ENCODE measurements at places on chromosomes 7 and 10.

GRCh38 chr10:93344691-93345090 is 137.4 kb downstream of the MYOF start:
- DNase-seq, result no peak

DNA sequence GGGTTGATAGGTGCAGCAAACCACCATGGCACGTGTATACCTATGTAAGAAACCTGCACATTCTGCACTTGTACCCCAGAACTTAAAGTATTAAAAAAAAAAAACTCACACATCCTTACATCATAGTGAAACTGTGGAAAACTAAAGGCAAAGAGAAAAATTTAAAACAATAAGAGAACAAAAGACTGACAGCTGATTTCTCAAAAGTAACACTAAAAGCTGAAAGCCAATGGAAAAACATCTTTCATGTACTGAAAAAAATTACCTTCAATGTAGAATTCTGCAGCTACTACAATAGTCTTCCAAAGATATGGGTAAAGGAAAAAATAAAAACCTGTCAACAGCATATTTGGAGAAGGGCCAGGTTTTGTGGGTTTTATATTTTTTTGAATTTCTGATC is 729.1 kb upstream of the NRP1 start:
- DNase-seq, result no peak

- no peak for DNase-seq
These were observed 130.1 kb downstream of the COBL start for GRCh38 chr7:51186531-51186930.

DNA sequence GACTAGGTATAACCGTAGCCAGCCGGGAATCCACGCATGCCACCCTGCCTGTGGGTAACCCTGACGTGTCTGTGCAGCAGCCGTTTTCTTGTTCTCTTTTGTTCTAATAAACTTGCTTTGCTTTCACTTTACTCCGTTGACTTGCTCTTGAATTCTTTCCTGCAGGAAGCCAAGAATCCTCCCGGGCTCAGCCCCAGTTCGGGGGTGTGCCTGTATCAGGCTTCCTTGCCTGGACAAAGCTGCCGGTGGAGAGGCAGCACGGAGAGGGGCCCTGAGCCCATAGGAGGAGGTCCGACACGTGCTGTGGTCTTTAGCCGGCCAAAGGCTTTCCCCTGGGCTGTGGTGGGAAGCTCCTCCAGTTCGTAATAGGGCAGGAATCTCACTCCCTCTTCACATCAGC is 256.5 kb upstream of the PPP2R2D start:
- no peak for DNase-seq

Measured in activated CD4-positive, CD25-positive, alpha-beta regulatory T cell (primary cell).